ENCODE measurements at places on chromosomes 5 and 9. TPM values are rescaled to one million over a fixed set of nuclear protein-coding genes. Genes with fewer than 3 reads are reported as not detected.

Gene PHYHD1
- total RNA-seq, result 10.9 TPM

Gene FAM221B
- 4.2 TPM for total RNA-seq

Gene SHISAL2B
- total RNA-seq, result 1.0 TPM

Gene MROH2B
- 31.3 TPM for total RNA-seq

Gene BRD9
- 101 TPM for total RNA-seq

Gene ITGA1
- 8.1 TPM for total RNA-seq

Gene OTP
- total RNA-seq, result 0.39 TPM

Gene FKTN
- total RNA-seq, result 17.5 TPM

Gene LCN15
- not detected for total RNA-seq

Gene GPX3
- total RNA-seq, result 216 TPM

DNA sequence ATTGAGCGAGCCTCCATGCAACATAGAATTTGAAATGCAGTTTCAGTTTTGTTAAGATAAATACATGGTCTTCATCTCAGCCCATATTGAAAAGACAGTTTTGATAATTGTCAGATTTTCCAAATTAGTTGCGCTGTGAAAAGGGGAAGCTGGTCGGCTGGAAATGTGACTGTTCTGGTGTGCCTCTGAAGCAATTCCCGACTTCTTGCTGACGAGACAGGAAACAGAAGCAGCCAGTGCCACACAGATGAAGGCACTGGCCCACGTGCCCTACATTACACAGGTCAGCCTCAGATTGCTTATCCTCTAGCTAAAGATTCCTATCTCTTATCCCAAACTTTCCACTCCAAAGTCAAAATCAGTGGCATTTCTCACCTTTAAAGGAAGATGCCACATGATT, 214.1 kb upstream of the TLE4 start:
- peak; percentile 25 for DNase-seq
- no peaks in the 10 kb centered on the region for H3K36me3 ChIP-seq
- H3K27ac ChIP-seq, result no peak overlapping the region
- no peak overlapping the region for H3K4me3 ChIP-seq

GRCh38 chr9:79745752-79746336, 174.1 kb downstream of the TLE4 start:
- no peaks in the 10 kb centered on the region for H3K4me1 ChIP-seq
- DNase-seq, result no peak
- H3K27me3 ChIP-seq, result no peaks in the 10 kb centered on the region
- no peak overlapping the region for H3K4me3 ChIP-seq
- H3K27ac ChIP-seq, result no peak overlapping the region
- H3K36me3 ChIP-seq, result no peaks in the 10 kb centered on the region

GRCh38 chr9:133945977-133946753, 46.0 kb downstream of the VAV2 start:
- H3K27me3 ChIP-seq, result no peaks in the 10 kb centered on the region
- no peak for DNase-seq
- H3K27ac ChIP-seq, result no peak overlapping the region
- H3K36me3 ChIP-seq, result no peaks in the 10 kb centered on the region
- H3K4me3 ChIP-seq, result no peak overlapping the region
- H3K4me1 ChIP-seq, result no peaks in the 10 kb centered on the region

- H3K27ac ChIP-seq, result no peak overlapping the region
- H3K27me3 ChIP-seq, result no peaks in the 10 kb centered on the region
- no peaks in the 10 kb centered on the region for H3K4me1 ChIP-seq
- no peak overlapping the region for H3K4me3 ChIP-seq
- no peak for DNase-seq
These were observed 32.6 kb downstream of the WDR36 start for GRCh38 chr5:111124793-111125192.

DNA sequence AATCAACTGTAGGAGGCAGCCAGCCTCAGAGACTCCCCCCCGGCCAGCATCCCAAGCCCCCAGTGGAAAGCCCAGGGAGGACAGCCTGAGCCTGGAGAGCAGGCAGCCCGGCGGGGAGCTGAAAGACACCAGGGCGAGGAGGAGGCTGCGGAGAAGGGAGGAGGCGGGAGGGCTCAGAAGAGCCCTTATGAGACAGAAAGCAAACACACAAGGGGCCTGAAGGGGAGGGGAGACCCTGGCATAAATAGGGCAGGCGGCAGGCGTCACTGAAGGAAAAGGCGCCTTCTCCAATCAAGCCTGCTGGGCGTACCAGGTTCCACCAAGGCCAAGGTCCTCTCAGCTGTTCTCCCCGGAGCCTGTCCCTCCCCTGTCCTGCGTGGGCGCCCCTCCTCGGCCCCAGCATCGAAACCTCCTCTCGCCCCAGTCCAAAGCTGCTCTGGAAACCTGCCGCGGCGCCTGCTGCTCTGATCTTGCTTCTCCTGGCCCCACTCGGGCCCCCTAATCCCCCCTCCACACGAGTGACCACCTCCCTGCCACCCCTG, 1.3 kb downstream of the SLC9A3 start:
- H3K4me3 ChIP-seq, result no peak overlapping the region
- H3K27me3 ChIP-seq, result no peaks in the 10 kb centered on the region
- no peaks in the 10 kb centered on the region for H3K36me3 ChIP-seq
- peaks cover 8% of the 10 kb centered on the region for H3K4me1 ChIP-seq

DNA sequence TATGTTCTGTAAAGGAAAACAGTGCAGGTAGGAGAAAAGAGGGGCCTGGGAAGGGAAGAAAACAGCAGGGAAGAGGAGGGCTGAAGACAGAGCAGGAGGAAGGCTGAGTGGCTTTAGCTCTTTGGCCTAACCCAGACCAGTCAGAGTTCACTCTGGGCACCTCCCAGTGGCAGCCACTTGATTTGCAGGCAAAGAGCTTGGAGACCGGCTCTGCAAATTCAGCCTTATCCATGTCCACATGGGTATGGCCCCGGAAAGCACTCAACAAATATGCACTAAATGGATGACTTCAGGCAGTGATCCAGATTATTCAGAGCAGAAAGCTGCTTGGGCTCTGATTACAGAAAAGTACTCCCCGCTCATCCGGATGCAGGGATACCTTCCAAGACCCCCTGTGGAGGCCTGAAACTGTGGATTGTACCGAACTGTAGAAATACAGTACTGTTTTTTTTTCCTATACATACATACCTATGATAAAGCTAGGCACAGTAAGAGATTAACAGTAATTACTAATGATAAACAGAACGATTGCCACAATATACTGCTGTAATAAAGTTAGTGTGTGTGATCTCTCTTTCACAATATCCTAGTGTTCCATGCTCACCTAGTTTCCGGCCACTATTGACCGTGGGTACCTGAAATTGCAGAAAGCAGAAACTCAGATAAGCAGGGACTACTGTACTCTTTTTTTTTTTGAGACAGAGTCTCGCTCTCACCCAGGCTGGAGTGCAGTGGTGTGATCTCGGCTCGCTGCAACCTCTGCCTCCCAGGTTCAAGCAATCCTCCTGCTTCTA, 4.6 kb upstream of the RNU6ATAC start:
- H3K36me3 ChIP-seq, result no peaks in the 10 kb centered on the region
- DNase-seq, result no peak
- no peak overlapping the region for H3K27ac ChIP-seq
- H3K4me3 ChIP-seq, result no peak overlapping the region
- peaks cover 11% of the 10 kb centered on the region for H3K4me1 ChIP-seq

DNA sequence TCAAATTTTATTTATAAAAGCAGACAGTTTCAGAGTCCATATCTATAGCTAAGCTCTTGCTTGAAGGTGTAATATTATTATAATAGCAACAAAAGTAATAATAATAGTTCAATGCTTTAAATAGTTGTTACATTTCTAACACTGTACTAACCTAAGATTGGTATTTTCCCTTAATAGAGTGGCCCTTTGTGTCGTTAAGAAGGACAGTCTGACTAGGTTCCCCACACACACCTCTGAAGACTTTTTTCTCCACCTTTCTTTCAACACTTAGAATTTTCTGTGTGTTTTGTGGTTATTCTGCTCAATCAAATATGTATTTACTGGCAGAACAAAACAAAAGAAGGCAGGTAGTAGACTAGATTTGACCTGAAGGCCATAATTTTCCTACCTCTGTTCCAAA, 223.2 kb upstream of the ACO1 start:
- no peak overlapping the region for H3K4me3 ChIP-seq
- DNase-seq, result no peak
- H3K36me3 ChIP-seq, result no peaks in the 10 kb centered on the region
- no peaks in the 10 kb centered on the region for H3K27me3 ChIP-seq
- no peaks in the 10 kb centered on the region for H3K4me1 ChIP-seq

DNA sequence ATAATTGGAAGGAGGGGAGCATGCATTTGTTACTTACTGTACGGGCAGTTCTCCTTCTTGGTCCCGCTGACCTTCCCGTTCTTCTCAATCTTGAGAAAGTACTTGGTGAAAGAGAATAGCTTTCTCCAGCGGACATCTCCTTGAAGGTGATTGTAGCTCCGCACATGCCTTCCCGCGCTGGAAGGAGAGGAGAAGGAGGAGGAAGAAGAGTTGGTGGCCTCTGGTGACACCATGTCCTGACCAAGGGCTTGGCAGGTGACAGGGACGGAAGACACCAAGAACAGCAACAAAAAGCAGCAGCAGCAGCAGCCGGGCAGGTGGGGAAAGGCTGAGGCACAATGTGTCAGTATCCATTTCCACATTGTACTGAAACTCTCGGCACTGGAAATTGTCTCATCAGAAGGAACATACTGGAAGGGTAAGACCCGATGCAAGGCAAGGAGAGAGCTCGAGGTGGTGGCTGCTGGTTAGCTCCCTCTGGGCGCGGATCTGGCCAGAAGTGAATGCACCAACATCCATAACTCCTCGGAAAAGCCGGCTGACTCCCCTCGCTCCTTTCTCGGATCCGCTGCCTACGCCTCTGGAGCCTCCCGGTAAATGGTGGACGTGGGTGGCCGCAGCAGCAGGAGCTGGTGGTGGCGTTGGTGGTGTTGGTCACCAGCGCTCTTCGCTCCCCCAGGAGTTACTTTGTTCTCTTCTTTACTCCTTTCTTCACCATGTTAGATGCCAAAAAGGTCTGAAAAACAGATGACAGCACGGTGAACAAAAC, 715 bp downstream of the FGF10 start:
- DNase-seq, result peak; percentile 33
- no peaks in the 10 kb centered on the region for H3K27me3 ChIP-seq
- peak overlapping the region; percentile 71 for H3K27ac ChIP-seq
- H3K36me3 ChIP-seq, result no peaks in the 10 kb centered on the region
- peaks cover 5% of the 10 kb centered on the region for H3K4me1 ChIP-seq
- peak overlapping the region; percentile 53 for H3K4me3 ChIP-seq

- no peak for DNase-seq
- H3K27me3 ChIP-seq, result no peaks in the 10 kb centered on the region
- H3K4me3 ChIP-seq, result no peak overlapping the region
- H3K36me3 ChIP-seq, result no peaks in the 10 kb centered on the region
These were observed 37.5 kb downstream of the DAP start for GRCh38 chr5:10723514-10723913.

- H3K4me3 ChIP-seq, result no peak overlapping the region
- H3K27ac ChIP-seq, result no peak overlapping the region
- DNase-seq, result no peak
- H3K36me3 ChIP-seq, result no peaks in the 10 kb centered on the region
- no peaks in the 10 kb centered on the region for H3K27me3 ChIP-seq
- no peaks in the 10 kb centered on the region for H3K4me1 ChIP-seq
These were observed 7.6 kb downstream of the ARHGEF37 start for GRCh38 chr5:149588936-149589335.

GRCh38 chr9:136882109-136882946, 4.0 kb upstream of the TRAF2 start:
- DNase-seq, result no peak
- no peak overlapping the region for H3K4me3 ChIP-seq
- no peaks in the 10 kb centered on the region for H3K36me3 ChIP-seq

GRCh38 chr5:174183701-174184100, 138.2 kb downstream of the NSG2 start:
- no peak for DNase-seq
- H3K36me3 ChIP-seq, result no peaks in the 10 kb centered on the region
- H3K4me3 ChIP-seq, result no peak overlapping the region
- H3K27ac ChIP-seq, result no peak overlapping the region

- H3K27me3 ChIP-seq, result no peaks in the 10 kb centered on the region
- H3K27ac ChIP-seq, result no peak overlapping the region
- no peaks in the 10 kb centered on the region for H3K4me1 ChIP-seq
- DNase-seq, result no peak
- no peak overlapping the region for H3K4me3 ChIP-seq
These were observed 807.9 kb upstream of the ZNF608 start for GRCh38 chr5:125554355-125554754.

GRCh38 chr5:168756453-168757391, 177.6 kb upstream of the PANK3 start:
- no peak overlapping the region for H3K27ac ChIP-seq
- no peaks in the 10 kb centered on the region for H3K36me3 ChIP-seq
- H3K4me1 ChIP-seq, result no peaks in the 10 kb centered on the region
- DNase-seq, result no peak

DNA sequence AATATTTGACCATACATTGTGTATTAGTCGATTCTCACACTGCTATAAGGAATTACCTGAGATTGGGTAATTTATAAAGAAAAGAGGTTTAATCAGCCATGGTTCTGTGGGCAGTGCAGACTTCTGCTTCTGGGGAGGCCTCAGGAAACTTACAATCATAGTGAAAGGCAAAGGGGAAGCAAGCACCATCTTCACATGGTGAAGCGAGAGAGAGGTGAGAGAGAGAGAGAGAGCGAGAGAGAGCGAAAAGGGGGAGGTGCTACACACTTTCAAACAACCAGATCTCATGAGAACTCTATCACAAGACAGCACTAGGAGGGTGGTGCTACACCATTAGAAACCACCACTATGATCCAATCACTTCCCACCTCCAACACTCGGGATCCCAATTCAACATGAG, 4.1 kb upstream of the GRAMD2B start:
- H3K27ac ChIP-seq, result no peak overlapping the region
- no peak for DNase-seq
- H3K36me3 ChIP-seq, result no peaks in the 10 kb centered on the region
- no peaks in the 10 kb centered on the region for H3K27me3 ChIP-seq
- H3K4me3 ChIP-seq, result no peak overlapping the region

Data from testis (tissue), 5 donors.